ENCODE measurements at places on chromosomes 11 and 22.

GRCh38 chr22:19664406-19664805, 49.9 kb upstream of the SEPTIN5 start:
- DNase-seq: no peak

GRCh38 chr11:114156131-114156581, 96.6 kb downstream of the ZBTB16 start:
- DNase-seq: no peak

DNA sequence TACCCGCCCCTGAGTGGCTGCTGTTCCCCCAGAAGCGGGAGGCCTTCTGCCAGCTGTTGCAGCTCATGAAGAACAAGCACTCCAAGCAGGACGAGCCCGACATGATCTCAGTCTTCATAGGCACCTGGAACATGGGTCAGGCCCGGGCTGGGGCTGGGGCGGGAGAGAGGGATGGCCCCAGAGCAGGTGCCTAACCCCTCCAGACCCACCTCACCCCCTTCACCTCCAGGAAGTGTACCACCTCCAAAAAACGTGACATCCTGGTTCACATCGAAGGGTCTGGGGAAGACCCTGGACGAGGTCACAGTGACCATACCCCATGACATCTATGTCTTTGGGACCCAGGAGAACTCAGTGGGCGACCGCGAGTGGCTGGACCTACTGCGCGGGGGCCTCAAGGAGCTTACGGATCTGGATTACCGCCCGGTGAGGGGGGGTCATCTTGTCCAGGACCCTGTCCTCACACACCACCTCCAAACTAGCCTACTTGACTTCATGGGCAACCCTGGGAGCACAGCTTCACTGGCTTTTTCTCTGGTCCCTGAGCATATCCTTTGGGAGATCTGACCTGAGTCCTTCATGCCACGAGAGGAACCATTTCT, 6.3 kb downstream of the INPPL1 start:
- DNase-seq: no peak

GRCh38 chr22:43828998-43829782, 17.1 kb upstream of the EFCAB6 start:
- DNase-seq: no peak

DNA sequence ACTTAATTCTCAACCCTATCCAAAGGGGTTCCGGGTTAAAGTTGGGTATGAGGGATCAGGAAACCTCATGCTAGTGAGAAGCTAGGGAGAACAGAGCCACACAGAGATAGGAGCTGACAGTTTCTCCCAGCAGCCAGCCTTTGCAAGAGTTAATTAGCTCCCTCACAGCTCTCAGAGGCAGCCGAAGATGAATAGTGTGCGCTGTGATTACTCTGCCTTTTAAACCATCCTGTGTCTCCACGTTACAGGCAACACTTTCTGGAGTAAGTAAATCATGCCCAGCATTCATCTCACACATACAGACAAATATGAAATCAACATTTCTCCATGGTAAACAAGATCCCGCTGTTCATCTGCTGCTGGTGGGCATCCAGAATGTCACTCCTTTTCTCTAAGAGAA, 429.6 kb downstream of the INSC start:
- DNase-seq: no peak

DNA sequence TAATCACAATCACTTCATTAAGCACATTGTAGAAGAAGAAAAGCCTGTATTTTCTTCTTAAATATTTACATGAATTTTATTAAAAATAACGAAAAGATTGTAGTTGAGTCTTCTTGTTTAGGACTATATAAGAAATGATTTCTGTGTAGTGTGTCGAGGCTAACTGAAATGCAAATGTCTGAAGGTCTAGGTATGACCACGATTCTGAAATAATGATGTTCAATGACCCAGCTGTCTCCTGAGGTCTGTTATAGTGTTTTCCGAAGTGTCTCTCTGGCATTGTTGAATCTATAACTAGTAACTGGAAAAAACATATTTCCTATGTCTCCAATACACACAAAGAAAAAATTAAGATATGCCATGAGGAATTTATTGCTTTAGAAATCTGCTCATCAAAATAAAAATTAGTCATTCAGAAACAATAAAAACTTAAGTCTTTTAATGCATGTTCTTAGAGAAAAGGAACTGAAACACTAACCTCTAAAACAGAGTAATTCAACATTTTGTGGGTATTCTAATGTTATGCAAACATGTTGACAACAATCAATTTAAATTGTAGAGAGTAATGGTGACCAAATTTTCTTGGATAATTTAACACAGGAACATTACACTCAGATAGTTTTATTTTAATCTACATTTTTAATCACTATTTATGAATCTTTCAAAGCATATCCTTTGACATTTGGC, 55.0 kb downstream of the CASP12 start:
- no peak for DNase-seq

DNA sequence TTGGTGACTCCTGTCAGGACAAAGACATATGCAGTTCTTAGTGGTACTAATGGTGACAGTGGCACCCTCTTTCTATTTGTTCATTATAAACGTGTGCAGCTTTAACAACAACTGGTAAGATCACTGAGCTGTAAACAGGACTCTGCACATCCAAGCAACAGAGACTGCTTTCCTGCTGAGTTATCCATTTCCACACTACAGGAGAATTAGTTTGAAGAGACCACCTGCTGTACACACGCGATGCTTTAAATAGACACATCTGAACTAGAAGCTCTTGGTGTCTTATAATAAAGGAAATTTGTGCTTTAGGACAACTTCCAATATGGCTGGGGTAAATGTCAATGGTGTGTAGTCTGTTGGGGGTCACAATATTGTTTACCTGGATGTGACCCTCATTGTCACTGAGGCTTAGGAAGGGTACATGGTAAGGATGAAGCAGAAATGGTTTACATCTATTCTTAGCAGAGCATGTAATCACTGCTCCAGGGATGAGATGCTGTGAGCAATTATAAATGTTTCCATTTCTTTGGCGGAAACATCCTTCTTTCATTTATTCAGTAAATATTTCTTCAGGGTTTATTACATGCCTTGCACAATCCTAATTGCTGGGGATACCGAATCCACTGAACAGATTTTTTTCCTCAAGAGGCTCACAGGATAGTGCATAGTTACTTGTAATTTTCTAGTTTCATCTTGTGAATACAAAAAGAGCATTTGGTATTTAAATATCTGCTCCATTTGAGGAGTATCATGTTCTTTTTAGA, 354.0 kb upstream of the CCDC90B start:
- no peak for DNase-seq

GRCh38 chr11:77075425-77075905, 8.7 kb downstream of the CAPN5 start:
- no peak for DNase-seq

DNA sequence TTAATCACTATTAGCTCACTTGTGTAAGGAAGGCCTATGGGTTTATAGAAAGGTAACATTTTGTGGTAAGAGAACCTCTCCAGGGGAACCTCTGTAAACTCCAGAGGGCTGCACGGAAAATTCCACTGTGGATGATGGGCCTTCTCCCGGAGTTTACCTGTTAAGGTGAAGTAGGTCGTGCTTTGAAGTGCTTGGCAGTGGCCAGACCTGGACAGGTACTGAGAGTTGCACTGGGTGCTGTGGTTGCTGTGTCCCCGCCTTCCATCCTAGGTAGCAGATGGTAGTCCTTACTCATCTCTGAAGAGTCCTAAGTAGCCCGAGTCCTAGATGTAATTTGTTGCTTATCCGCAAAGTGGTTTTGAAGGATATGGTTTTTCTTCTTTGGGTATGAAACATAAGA, 133.4 kb downstream of the TEAD1 start:
- DNase-seq: no peak

GRCh38 chr11:112085822-112086421, 634 bp downstream of the TIMM8B start:
- no peak for DNase-seq

GRCh38 chr22:49747130-49747529, 80.5 kb downstream of the BRD1 start:
- no peak for DNase-seq

- DNase-seq: no peak
Measured at GRCh38 chr11:127193950-127194349, 193.4 kb upstream of the KIRREL3 start.

DNA sequence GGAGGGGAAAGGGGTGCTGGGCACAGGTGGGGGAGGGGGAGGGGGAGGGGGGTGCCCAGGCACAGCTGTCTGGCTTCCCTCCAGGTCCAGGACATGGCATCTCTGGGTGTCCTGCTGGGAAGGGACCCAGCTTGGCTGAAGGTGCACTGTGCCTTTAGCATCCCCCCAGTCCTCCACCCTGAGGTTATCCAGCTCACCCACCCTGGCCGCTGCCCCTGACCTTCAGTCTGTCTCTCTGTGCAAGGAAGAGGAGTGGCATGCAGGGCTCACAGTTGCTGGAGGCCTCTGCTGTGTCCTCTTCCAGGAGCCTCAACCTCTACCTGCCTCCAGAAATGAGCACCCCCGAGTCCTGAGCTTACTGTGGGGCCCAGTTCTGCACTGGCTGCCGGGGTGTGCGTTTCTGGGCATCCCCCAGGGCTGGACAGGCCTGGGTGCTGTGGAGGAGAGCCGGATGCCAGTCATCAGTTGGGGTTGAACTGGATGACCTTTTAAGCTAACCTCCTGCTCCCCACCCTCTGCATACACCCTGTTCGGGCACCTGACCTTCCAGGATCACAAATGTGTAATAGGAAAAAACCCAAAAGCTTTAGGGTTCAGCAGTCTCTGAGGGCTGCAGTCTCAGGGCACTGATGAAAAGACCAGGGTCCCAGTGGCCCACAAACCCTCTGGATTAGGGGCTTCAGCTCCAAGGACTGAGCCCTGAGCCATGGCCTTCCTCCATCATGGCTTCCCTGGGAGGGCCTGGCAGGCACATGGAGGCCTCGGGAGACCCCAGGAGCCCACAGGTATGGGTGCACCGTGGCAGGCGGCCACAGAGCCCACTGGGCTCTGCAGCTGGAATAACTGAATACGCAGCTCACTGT, 9.6 kb upstream of the CTSD start:
- DNase-seq: no peak

DNA sequence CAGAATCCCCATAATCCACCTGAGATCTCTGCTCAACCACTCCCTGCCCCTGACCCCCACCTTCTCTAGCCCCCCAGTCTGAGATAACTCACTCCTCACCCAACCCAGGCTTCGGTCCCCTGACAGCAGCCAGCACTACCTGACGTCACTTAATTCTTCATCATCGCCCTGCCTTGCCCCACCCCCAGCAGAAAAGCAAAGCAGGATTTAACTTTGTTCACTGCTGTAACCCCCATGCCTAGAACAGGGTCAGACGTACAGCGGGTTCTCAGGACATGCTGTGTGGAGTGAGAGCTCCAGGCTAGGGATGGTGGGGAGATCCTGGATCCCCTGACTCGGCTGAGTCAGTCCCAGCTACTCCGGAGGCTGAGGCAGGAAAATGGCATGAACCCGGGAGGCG, 45.8 kb downstream of the ELFN2 start:
- DNase-seq: no peak

DNA sequence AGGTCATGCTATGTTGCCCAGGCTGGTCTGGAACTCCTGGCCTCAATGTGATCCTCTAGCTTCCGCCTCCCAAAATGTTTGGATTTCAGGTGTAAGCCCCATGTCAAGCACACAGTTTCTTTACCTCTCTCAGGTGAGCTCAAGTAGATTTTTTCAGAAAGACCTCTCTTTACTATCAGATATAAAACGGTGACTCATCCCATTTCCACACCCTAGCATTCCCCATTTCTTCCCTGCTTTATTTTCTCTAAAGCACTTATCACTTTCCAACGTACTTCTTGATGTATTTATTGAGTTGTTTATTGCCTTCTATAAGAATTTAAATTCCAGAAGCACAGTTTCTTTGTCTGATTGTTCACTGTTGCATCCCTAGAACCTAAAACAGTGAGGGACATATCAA, 3.7 kb downstream of the TSG101 start:
- DNase-seq: no peak

DNA sequence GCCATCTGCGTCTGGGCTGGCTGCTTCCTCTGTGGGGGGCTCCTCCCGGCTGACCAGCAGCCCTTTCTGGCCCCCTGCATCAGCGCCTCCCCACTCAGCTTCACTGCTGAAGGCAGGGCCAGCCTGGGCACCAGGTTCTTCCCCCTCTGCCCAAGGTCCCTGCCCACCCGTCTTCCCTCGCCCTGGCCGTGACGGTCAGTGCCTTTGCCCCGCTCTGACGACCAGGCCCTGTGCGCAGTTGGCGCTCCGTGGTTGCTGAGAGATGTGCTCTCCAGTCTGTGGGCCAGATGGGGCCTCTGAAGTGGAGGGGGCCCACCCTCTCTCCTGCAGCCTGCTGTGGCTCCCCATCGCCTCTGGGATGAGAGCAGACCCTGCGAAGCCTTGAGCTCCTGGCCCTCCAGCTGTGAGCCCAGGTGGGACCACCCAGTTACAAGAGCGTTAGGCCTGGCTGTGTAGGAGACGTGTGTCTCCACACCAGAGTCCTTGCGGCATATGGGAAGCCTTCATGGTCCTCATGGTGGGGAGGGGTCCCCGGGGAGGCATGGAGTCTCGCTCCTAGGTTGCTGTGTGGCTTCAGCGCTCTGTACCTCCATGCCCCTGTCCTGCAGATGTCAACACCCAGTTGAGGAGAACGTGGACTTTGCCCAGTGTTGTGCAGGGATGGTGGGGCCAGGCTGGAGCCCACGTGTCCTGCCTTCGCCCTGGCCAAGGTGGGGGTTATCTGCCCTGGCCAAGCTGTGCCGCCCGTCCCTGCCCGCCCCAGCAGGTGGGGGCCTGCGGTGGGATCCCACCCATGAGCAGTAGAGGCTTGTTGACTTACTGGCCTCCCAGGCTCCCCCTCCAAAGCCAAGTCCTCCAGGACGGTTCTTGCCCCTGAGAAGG, 14.2 kb downstream of the LRP5 start:
- no peak for DNase-seq

DNA sequence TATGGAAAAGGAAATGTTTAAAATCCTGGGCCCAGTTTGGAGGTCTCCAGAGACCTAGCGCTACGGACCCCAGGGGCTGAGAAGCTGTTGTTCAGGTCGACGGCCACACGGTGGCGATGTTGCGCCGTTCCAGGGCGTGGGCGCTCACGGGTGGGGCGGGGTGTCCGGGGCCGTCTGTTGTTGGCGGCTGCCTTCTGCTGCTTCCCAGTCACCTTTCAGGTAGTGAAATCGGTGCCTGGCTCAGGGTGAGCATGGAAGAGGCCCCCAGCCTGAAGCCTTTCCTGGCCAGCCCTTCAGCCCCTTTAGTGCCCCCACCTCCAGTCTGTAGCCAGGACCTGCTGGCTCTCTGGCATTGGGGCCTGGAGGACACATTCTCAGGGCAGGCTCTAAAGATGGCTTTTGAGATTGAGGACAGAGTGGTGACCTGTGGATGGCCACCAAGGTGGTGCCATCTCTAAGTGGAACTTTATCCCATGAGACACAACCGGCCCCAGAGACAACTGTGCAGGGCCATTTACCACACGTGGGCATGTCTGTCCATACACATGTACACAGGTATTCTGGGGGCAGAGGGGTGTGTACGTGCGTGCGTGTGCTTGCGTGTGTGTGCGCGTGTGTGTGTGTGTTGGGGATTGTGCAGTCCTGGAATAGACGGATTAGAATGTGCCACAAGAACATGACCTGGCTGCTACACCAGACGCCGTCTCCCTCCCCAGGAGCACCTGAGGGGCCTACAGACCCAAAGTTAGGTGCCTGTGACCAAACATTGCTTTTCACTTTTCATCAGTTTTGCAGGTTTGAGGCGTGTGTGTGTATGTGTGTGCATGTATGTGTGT, 53.8 kb downstream of the ST14 start:
- no peak for DNase-seq
